Stomach (tissue), 19 donors: ENCODE measurements at places on chromosomes 1 and 21.
A peak's percentile ranks its signal among the peaks of the same experiment; 100 is the strongest.

GRCh38 chr1:86852289-86852688 is 61.6 kb downstream of the SELENOF start:
- DNase-seq = no peak

GRCh38 chr1:214546886-214547641 is 4.3 kb downstream of the PTPN14 start:
- DNase-seq = peak; percentile 46

- peak; percentile 53 for DNase-seq
Measured at GRCh38 chr1:236039740-236040685, 24.9 kb downstream of the NID1 start.

DNA sequence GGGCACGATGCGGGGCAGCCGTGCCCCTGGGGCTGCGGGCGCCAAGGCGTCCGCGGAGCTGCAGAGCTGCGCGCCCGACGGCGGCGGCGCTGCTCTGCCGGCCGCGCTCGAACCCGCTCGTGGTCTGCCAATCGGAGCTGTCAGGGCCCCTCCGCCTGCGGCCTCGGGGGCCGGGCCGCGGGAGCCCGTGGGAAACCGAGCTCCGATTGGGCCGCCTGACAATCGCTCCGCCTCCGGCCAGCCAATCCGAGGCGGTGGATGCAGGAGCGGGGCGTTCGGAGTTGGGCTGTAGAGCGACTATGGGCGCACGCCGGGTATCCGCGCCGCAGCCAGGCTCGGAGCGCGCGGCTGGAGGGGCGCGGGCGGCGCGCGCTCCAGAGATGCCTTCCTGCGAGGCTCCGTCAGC is 100.5 kb upstream of the SOD1 start:
- DNase-seq = peak; percentile 86

- DNase-seq = peak; percentile 92
Measured at GRCh38 chr1:116853680-116854402, 55.9 kb upstream of the PTGFRN start.

DNA sequence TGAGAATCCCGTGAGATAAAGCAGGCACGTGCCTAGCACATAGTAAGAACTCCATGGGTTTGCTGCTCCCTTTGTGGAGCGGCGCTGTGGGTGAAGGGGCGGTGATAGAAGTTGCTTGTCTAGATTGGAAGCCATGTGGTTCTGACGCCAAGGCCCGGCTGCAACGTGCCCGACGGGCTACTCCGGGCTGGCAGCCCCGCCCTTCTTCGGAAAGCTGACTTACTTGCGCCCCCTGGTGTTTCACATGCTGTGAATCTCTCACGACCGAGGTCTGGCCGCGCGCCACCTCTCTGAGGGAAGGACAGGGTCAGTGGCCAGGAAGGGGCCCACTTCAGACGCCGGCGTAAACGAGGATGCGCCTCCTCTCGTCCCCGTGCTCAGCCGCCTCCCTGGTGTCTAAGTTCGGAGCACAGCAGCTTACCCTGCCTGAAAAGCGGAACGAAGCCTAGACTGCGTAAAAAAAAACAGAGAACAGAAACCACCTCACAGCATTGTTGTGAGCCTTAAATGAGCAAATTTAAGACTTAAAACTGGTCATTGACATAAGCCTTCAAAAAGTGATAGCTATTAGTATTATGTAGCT is 42.6 kb upstream of the WNT2B start:
- peak; percentile 98 for DNase-seq

GRCh38 chr1:100290291-100290690 is 24.3 kb downstream of the RTCA start:
- no peak for DNase-seq

DNA sequence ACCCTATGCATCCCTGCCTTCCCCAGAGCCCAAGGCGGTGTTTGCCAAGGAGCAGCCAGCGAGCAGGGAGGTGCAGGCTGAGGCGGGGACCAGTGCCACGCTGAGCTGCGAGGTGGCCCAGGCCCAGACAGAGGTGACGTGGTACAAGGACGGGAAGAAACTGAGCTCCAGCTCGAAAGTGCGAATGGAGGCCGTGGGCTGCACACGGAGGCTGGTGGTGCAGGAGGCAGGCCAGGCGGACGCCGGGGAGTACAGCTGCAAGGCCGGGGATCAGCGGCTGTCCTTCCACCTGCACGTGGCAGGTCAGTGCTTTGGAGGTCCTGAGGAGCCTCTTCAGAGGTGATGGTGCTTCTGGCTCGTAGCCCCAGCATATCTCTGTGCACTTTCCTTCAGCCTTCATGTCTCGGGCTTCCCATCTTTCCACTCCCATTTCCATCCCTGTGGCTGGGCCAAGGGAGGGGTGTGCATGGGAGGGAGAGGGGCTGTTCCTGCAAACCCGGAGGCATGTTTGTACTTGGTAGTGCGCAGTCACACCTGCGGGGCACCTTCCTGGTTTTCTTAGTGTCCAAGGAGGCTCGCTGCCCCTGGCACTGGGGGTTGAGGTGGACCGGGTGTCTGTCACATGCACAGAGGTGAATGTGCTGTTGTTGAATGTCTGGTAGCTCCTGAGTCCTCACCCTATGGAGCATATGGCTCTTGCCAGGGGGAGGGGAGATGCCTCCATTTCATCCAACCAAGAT is 56.4 kb downstream of the OBSCN start:
- no peak for DNase-seq
